Astrocyte of the cerebellum (primary cell): ENCODE measurements at places on chromosomes 7 and 10.

DNA sequence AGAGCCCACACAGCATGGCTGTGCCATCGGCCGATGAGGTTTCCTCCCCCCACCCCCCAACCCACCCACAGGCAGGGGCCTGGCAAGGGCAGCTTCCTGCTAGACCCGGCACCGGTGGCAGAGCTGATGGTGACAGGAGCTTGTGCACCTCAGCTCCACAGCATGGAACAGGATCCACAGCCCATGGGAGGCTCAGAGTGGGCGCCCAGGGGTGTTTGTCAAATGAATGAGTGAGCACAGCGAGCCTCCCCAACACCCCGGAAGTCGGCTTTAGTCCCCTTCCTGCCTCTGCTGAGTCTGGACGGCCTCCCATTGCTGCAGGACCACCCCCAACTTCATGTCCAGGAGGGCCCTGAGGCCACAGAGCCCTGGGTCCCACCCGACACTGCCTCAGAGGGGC is 68.9 kb downstream of the PDGFA start:
- no peak for DNase-seq

DNA sequence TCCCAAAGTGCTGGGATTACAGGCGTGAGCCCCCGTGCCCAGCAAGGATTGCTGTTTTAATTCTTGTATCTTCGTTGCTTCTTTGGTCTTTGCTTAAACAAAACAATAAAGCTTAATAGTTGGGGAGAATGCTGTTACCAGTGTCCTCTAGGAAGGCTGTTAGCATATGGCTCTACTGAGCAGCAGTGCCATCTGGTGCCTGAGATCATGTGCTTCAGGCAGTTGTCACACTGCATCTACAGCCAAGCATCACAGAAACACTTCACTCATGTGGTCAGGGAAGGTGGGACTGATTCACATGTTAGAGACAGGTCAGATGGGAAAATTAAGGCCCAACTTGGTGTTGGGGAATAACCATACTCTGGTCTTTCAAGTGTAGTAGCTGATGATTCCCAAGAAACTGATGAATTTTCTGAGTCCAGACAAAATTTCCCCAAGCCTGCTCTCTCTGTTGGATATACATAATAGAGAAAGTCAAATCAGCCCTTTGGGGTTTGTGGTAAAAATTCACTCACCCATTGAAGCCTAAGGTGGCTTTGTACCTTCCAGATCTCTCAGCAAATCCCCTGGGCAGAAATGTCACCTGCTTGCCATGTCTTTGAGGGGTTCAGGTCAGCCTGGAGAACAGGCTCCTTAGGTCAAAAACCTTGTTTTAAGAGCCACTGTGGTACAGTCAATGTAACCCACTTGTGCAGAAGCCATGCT is 28.4 kb downstream of the UBE2D4 start:
- peak; percentile 29 for DNase-seq

- no peak for DNase-seq
Observed at GRCh38 chr7:27245798-27246691, 3.4 kb downstream of the EVX1 start.

DNA sequence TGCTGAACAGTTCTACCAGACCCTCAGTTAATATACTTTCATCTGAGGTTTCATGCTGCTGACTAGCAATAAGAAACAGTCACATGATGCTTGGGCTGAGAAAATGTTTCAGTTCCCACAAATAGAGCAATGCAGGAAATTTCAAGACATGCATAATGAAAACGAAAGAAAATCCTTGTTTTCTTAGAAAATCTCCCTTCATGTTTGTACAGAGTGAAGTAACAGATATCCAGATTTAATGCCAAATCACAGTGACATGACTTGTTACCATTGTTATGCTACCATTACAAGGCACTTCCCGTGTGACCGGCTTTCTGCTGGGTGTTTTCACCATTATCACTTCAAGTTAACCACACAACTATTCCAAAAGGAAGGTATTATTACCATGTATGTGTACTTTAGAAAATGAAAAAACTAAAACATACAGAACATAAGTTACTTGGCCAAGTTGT is 121.7 kb downstream of the DOCK4 start:
- no peak for DNase-seq

DNA sequence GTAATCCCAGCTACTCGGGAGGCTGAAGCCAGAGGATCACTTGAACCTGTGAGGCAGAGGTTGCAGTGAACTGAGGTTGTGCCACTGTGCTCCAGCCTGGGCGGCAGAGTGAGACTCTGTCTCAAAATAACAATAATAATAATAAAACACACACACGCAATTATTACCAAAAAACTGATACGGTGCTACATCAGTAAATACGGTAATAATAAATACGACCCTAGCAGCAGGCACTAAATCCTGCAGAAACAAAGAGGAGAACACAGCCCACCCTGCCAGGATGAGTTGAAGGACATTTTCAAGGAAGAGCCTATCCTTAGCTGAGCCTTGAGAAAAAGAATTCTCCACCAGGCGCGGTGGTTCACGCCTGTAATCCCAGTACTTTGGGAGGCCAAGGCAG is 34.4 kb upstream of the GTF2I start:
- no peak for DNase-seq

DNA sequence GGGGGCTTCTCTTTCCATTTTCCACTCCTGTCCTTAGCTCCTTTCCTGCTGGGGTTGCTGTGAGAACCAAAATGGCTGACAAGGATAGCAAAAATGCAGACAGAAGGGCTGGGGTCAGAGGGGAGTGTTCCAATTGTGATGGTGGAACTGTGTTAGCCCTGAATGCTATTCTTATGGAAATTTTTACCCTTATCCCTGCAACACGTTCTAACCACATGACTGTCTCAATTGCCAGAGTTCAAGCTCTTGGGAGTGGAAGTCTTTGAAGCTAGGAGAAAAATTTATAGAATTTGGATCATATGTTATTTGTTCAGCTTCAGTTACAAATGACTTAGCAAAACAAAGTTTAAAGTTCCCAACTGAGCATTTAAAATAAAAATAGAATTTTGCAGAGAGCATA is 134.1 kb downstream of the ADCYAP1R1 start:
- DNase-seq = no peak

DNA sequence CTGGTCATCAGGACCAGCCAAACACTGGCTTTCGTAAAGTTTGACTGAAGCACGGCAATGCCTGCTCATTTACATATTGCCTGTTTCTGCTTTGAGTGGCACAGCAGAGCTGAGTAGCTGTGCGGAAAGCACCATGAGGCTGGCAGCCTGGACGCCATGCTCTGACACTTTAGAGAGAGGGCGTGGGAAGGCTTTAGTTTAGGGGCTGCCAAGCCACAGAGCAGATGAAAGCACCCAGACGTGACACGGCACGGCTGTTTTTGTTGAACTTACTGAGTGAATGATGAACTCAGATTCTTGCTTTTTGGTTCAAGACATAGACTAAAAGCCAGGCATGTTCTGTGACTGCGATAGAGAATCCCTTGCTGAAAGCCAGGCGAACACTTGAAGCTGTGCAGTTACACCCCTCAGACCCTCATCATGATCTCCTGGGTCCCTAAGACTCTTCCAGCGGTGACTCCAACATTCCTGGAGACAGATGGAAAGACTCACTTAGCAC is 182.1 kb downstream of the ZMYND11 start:
- DNase-seq = no peak

- DNase-seq = no peak
Observed at GRCh38 chr10:451856-452255, 237.6 kb downstream of the DIP2C start.

- no peak for DNase-seq
Observed at GRCh38 chr7:130140551-130141160, 64.5 kb downstream of the TMEM209 start.

DNA sequence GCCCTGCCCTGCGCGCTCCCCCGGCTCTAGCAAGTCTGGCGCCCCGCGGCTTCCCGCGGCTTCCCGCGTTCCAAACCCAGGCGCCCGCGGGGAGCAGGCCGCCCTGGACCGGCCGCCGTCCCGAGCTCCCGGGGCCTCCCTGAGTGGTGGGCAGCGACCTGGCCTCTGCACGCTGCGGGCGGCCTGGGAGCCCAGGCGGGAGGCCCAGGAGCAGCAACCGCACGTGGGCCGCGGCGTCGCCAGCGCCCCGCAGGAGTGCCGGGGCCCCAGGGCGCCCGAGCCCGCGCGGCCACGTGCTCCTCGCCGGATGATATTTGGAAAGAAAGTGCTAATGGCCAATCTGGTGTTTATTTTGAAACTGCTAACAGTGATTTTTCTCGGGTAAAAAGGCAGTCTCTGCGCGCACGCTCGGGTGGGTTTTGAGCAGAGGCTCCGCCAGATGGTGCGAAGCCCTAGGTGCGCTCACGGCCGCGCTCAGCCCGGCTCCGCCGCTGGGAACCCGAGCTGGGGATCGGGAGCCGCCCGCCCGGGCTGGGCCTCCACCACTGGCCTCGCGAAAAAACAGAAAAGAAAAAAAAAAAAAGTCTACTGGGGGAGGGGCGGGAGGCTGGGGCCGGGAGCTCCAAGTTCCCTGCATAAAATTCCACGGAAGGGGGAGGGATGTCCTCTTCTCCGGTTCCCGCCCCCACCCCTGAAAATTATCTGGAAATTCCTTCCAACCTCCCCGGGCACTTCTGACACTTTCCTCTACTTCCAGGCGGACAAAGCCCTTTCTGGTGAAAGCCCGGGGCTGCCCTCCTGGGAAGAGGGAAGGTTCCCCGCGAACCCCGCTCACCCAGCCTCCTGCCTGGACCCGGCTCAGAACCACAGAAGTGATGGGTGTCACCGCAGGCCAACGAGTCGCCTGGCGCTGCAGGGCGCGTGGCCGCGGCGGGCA is 4.3 kb downstream of the EBF3 start:
- no peak for DNase-seq

GRCh38 chr7:154287356-154287755 is 235.2 kb downstream of the DPP6 start:
- DNase-seq = no peak

DNA sequence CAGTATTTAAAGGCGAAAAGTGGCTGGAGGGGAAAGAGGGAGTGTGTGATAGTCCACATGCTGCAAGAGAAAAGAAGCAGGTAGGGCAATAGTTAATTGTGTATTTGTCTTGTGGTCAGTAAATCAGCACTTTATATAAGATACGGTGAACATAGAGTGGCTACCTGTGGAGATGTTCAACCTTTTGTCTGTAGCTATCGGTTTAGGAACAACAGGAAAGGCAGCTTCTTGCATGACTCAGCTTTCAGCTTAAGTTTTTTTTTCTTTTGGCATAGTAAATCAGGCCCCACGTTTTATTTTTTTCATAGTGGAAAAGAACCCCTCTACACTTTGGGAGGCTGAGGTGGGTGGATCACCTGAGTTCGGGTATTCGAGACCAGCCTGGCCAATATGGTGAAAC is 14.2 kb upstream of the MTPN start:
- no peak for DNase-seq

- DNase-seq = no peak
Observed at GRCh38 chr7:16816824-16817223, 12.0 kb upstream of the AGR2 start.

DNA sequence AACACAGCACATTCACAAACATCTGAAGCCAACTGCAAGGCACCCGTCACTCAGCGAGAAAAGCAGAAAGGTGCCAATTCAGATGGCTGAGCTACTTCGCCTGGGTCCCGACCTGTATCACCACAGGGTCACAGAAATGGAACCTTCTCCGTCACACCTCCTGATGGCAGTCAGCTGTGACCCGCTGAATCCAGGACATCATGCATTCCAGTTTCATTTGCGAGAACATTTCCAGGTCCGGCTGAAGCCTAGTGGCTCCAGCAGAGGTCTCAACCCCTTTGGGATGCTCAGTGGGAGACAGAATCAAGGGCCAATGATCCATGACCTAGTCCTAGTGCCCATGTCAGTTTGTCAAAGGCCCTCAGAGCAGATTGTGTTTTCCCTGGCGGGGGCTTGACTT is 193.6 kb upstream of the KLF14 start:
- no peak for DNase-seq

DNA sequence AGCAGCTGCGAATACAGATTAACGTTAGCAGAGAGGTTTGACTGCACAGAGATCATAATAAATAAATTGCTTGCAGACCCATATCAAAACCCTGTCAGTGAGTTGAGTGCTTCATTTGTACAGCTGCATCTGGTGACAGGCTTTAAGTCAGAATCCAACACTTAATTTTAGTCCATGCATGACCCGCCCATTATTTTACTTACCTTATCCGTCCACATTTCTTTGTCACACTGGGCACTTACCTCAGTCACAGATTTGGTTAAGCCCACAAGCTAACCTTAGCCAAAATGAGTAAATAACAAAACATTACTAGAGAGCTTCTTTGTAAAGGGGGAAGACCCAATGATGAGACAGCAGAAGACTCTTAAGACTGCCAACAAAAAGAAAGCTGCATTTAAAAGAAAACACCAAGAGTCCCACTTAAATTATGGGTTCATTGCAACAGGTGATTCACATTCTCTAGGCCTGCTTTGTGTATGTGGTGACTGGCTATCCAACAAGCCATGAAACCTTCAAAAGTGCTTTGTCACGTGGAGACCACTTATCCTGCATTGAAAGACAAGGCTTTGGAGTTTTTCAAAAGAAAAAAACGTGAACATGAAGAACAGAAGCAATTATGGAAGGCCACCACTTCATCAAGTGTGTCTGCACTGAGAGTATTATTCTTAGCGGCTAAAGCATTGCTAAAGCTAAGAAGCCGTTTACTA is 32.2 kb downstream of the PHTF2 start:
- DNase-seq = no peak

DNA sequence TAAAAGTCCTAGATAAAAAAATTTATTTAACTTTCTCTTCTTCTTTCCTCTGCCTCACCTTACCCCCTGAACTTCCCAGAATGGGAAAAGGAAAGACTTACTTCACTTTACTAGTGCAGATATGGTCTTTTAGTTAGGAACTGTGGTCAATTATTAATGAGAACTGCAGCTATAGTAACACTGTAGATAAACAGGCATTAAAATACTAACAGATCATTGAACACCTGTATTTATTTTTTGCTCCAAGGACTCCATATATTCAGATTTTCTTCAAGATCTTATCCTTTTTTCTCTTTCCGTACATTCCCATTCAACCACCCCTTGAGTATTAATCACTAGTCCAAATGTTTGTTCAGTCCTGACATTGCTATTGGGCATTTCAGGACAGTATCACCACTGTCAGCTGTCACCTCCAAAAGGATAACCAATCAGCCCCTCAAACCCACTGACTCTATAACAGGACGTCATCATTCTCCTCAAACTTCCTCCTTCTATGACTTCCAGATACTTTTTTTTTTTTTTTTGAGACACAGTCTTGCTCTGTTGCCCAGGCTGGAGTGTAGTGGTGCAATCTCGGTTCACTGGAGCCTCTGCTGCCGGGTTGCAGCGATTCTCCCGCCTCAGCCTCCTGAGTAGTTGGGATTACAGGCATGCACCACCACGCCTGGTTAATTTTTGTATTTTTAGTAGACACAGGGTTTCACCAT is 4.2 kb downstream of the CPVL start:
- DNase-seq = no peak

DNA sequence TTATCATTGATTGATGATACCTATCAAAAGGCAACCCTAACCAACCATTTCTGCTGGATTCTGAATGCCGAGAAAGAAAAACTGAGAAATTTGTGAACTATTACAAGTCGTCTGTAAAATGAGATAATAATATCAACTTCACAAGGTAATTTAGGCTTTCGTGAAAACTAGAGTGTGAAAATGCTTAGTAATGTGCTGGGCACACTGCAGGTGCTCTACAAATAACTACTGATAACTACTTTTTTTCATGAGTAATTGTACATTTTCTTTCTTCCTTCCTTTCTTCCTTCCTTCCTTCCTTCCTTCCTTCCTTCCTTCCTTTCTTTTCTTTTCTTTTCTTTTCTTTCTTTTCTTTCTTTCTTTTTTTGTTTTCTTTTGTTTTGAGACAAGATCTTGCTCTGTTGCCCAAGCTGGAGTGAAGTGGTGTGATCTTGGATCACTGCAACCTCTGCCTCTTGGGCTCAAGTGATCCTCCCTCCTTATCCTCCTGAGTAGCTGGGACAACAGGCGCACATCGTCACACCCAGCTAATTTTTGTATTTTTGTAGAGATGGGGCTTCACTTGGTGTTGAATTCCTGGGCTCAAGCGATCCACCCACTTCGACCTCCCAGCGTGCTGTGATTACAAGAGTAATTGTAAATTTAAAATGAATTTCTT is 42.9 kb downstream of the BMPR1A start:
- no peak for DNase-seq
